ENCODE measurements at places on chromosomes 1 and 21.

DNA sequence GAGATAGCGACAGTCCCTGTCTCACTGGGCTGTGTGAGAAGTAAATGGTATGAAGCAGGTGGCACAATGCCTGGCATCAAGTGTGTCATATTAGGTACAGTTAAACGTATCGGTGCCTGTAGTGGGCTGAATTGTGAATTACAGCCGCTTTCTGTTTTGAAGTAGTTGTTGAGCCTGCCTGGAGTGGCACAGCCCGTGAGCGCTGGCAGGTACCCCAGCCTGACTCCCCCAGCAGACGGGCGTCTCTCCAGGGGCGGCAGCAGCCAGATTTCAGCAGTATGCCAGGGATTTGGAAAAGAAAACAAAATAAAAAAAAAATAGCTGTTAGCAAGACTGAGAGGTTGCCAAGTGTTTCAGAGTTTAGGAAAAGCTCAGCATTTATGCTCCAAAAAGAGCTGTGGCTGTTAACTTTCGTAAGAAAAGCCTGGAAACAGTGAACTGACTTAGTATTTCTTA is 26.6 kb upstream of the GPR153 start:
- no peak for DNase-seq

GRCh38 chr21:43271452-43272020 is 102.7 kb downstream of the CRYAA start:
- no peak for DNase-seq

DNA sequence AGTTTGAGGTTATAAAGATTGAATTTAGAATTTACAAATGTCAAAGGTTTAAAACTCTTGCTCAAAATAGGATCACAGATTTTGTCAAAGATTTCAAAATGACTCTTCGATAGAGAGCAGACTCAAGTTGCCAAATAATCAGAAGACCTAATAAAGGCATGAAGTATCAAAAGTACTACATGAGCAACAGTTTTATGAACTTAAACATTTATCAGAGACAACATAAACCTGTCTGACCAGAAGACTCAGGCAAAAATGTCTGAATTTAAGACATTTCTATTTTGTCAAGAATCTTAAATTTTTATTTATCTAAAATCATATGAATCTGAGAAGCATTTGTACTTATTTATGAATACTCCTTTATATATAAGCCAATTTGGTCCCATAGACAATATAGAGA is 330.9 kb downstream of the PTPRU start:
- DNase-seq, result no peak

DNA sequence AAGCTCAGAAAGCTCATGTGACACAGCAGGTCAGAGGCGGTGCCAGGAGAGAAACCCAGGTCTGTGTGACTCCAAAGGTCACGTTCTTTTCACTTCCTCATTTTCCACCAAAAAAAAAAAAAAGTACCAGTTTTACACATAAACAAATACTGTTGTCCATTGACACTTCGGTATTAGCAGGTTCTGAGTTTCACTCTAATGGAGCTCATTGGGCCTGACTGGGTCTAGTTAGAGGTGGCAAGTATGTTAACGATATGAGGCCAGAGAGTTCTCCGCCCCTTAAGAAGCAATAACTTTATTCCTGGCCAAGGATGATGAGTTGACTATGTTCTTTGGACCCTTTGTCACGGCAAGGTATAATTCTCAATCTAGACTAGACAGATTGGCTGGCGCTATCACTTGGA is 30.0 kb upstream of the SDE2 start:
- DNase-seq, result no peak

GRCh38 chr1:93552741-93553455 is 105.0 kb downstream of the FNBP1L start:
- DNase-seq, result no peak

DNA sequence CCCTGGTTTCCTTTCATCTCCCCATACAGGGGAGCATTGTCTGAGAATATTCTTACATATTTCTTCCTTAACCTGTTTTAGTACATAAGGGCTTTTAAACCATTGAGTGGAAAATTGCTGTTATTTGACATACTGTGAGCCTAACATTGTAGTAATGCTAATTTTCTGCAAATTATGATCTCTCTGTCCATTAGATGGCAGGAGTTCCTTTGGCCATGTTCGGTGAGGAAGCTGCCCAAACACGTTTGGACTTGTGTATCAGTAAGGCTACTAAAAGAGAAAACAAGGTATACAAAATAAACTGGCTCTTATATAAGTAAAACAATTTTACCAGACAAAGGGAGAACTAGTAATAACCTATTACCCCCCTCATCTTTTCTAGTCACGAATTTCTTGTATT is 29.2 kb downstream of the CDC7 start:
- DNase-seq, result peak; percentile 20

DNA sequence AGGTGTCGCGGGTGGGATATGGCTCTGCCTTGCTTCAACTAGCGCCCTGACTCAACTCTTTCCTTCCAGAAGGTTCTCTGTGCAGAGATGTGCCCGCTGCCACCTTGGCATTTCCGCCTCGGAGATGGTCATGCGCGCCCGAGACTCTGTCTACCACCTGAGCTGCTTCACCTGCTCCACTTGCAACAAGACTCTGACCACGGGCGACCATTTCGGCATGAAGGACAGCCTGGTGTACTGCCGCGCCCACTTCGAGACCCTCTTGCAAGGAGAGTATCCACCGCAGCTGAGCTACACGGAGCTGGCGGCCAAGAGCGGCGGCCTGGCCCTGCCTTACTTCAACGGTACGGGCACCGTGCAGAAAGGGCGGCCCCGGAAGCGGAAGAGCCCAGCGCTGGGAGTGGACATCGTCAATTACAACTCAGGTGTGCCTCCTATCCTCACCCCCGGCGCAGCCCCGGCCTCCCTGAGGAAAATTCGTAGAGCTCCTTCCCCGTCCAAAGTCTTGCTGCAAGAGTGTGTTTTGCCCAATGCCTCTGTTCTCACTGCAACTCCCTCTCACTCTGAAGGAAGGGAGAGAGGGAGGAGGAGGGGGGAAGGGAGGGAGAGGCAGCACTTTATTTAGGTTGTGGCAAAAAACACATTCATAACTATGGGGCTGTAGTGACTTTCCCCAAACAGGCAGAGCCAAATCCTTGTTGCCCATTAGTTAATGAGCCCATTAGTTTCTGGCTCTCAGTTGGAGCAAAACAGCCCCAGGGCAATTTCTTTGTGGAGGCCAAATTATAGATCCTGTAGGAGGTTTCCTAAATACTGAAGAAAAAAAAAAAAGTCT is 4.3 kb downstream of the LHX9 start:
- no peak for DNase-seq

DNA sequence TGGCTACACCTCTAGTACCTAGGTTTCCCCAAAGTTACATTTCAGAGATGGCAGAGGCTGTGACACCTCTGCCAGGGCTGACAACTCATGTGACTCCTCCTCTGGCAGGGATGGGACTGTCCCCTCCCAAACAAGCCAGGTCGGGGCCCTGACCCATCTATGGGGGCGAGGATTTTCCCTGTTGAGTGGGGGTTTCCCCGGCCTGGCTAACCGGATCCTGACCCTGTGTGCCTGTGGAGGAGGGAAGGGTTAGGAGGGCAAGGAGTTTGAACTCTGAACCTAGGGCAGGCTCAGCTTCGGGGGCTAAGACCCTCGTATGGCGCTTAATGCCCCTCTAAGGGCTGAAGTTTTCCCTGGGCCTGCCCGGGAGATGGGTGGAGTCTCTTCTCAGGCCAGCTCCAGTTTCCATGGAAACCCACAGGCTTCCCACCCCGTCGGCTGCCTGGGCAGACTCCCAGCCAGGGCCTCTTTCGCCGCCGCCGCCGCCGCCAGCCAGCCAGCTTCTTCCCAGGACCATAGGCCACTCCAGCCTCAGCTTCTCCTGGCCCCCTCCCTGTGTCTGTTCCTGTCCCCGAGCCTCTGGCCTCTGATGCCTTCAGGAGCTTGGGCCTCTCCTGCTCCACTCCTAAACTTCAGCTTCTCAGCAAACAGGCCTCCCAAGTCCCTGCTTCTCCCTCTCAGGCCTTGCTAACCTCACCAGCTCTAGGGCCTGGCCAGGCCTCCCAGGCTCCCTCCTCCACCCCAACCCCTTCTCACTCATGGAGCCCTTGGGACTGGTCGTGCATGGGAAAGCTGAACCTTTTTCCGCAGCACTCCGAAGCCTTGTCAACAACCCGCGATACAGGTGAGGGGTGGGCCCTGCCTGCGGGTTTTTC is at the start of gene BTBD19:
Gene BTBD19, plus strand, starts transcription at position 461 of the 875 bp plus-strand sequence. Its CDS starts 298 bp downstream, at position 759.
- DNase-seq, result peak; percentile 80

All from AG04450 (cell line).